ENCODE measurements at places on chromosomes 11 and 22.

DNA sequence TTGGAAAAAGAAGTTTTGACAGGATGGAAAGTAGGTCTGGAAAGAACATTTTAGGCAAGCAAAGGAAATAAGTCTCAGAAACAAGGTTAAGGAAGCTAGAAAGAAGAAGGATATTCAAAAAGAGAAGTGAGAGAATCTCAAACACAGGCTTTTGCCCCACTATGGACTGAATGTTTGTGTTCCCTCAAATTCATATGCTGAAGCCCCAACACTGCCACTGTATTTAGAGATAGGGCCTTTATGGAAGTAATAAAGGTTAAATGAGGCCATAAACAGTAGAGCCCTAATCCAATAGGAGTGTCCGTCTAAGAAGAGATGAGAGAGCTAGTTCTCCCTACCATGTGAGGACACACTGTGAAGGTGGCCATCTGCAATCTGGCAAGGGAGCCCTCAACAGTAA, 20.6 kb upstream of the RPS13 start:
- H3K27ac ChIP-seq = no peak overlapping the region
- no peak overlapping the region for H3K4me3 ChIP-seq
- H3K27me3 ChIP-seq = no peaks in the 10 kb centered on the region
- DNase-seq = no peak
- H3K4me1 ChIP-seq = no peaks in the 10 kb centered on the region

GRCh38 chr11:12216041-12216451, 105.7 kb downstream of the MICAL2 start:
- peak overlapping the region; percentile 75 for H3K27ac ChIP-seq
- no peak for DNase-seq
- H3K36me3 ChIP-seq = peaks cover 76% of the 10 kb centered on the region
- H3K27me3 ChIP-seq = no peaks in the 10 kb centered on the region

- no peaks in the 10 kb centered on the region for H3K36me3 ChIP-seq
- H3K4me3 ChIP-seq = no peak overlapping the region
- peaks cover 27% of the 10 kb centered on the region for H3K4me1 ChIP-seq
- DNase-seq = no peak
- H3K27ac ChIP-seq = no peak overlapping the region
These were observed 108.6 kb downstream of the STIM1 start for GRCh38 chr11:3964056-3964455.

DNA sequence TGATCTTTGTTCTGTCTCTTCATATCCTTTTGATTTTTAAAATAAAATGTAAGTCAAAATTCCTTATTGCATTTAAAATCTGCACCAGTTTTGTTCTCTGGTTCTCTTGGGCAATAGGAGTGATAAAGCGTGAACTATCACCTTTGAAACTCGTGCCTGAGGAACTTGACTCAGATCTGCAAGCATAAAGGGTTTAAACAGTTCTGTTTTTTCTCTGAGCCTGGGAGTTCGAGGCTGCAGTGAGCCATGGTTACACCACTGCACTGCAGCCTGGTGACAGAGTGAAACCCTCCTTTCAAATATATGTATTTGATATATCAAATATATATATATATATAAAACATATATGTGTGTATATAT, 38.9 kb upstream of the CLMP start:
- no peak overlapping the region for H3K27ac ChIP-seq
- no peak overlapping the region for H3K4me3 ChIP-seq
- DNase-seq = no peak
- H3K36me3 ChIP-seq = no peaks in the 10 kb centered on the region

GRCh38 chr11:115300660-115301428, 203.4 kb downstream of the CADM1 start:
- no peaks in the 10 kb centered on the region for H3K36me3 ChIP-seq
- no peaks in the 10 kb centered on the region for H3K4me1 ChIP-seq
- DNase-seq = no peak
- H3K4me3 ChIP-seq = no peak overlapping the region
- no peak overlapping the region for H3K27ac ChIP-seq
- H3K27me3 ChIP-seq = no peaks in the 10 kb centered on the region

GRCh38 chr22:42964994-42965699, 49.8 kb downstream of the PACSIN2 start:
- H3K36me3 ChIP-seq = peaks cover 4% of the 10 kb centered on the region
- H3K4me1 ChIP-seq = no peaks in the 10 kb centered on the region
- H3K27me3 ChIP-seq = no peaks in the 10 kb centered on the region
- DNase-seq = no peak
- peak overlapping the region; percentile 18 for H3K27ac ChIP-seq

DNA sequence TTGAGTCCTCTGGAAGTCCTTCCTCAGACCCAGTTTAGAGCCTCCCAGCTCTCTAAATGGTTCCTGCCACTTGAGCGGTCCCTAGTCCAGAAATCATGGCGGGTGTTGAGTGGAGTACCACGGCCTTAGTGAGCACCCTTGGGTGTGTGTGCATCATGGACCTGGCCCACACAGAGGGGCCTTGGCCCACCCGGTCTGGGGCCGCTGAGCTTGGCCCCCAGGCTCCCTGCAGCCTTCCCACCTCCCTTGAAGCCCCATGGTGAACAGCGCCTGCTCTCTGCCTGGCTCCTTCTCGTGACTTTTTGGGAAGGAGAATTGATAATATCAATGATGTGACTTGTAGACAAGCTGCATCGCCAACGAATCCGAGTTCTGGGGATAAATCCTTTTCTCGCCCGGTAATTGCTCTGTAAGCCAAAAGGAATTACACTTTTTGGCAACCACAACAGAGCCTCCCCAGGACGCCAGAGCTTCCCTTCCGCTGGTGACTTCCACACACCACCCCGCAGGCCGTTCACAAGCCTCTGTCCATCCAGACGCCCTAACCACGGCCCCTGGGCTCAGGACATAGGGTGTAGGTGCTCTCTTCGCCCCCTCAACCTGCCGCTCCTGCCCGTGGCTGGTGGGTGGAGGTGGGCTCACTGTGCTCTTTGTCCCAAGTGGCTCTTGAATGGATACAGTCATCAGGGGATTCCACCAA, 93.8 kb downstream of the NECTIN1 start:
- no peak overlapping the region for H3K27ac ChIP-seq
- no peaks in the 10 kb centered on the region for H3K4me1 ChIP-seq
- H3K36me3 ChIP-seq = no peaks in the 10 kb centered on the region
- H3K27me3 ChIP-seq = peaks cover 23% of the 10 kb centered on the region

GRCh38 chr22:18152519-18152918, 2.5 kb downstream of the USP18 start:
- H3K36me3 ChIP-seq = no peaks in the 10 kb centered on the region
- no peak for DNase-seq
- no peaks in the 10 kb centered on the region for H3K27me3 ChIP-seq
- H3K4me1 ChIP-seq = no peaks in the 10 kb centered on the region

DNA sequence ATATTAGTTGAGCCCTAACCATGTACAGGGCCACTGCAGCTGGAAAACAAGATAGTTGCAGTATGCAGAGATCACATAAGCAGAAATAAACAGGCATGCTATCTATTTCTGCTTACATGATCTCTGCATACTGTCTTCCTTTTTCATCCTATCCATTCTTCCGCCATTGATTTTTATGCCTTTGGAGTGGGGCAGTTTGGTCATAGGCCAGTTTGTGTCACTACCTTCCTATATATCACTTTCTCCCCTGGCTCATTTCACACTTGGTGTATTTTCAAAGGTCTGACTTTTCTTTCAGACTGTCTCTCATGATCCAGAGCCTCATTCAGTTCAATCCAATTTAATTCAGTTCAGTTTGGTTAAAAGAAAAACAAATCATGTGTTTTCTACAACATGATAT, 829.6 kb downstream of the KCNA4 start:
- H3K27me3 ChIP-seq = no peaks in the 10 kb centered on the region
- no peaks in the 10 kb centered on the region for H3K36me3 ChIP-seq
- DNase-seq = no peak
- no peak overlapping the region for H3K27ac ChIP-seq
- H3K4me3 ChIP-seq = no peak overlapping the region
- H3K4me1 ChIP-seq = no peaks in the 10 kb centered on the region

DNA sequence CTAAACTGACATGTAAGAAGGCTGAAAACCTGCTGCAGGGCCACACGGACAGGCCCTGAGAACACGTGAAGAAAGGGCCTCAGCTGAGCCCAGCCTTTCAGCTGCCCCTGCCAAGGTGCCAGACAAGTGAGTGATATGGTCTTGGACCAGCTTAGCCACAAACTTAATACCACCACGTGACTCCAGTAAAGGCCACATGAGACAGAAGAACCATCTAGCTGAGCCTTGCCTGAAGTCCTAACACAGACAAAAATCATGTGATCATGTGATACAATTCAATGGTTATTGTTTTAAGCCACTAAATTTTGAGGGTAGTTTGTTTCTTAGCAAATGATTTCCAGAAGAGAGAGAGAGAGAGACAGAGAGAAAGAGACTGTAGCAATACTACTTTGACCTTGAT, 66.9 kb upstream of the ARHGAP20 start:
- no peak overlapping the region for H3K27ac ChIP-seq
- no peaks in the 10 kb centered on the region for H3K27me3 ChIP-seq
- DNase-seq = no peak
- H3K36me3 ChIP-seq = no peaks in the 10 kb centered on the region
- no peaks in the 10 kb centered on the region for H3K4me1 ChIP-seq

DNA sequence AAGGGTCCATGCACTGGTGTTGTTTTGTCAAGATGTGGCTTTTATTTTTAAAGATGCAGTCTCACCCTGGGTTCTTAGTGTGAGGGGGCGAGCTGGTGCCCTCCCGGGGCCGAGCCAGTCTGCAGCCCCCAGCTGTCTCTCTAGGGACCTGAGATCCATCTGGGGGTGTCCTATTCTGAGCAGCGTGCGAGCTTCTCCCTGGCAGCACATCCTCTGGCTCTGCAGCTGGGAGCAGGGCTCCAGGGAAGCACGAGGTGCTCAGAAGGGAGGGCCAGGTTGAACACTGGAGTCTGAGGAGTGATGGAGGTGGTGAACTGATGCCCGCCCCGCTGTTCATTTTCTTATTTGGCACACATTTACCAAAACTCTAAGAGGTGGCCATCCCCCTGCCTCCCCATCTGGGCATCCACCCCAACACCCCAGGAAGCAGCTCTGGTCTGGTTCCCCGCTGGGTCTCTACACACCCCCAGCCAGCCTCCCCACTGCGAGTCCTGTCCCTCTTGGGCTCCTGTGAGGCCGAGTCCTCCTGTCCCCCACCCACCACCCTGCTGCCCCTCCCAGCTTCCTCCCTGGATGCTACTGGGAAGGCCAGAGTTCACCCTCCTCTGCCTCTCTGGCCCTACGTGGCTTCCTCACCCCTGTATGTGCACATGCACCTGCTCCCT, 956.4 kb downstream of the BRD1 start:
- no peak overlapping the region for H3K27ac ChIP-seq
- peaks cover 26% of the 10 kb centered on the region for H3K27me3 ChIP-seq
- no peaks in the 10 kb centered on the region for H3K36me3 ChIP-seq
- H3K4me1 ChIP-seq = no peaks in the 10 kb centered on the region
- H3K4me3 ChIP-seq = no peak overlapping the region

DNA sequence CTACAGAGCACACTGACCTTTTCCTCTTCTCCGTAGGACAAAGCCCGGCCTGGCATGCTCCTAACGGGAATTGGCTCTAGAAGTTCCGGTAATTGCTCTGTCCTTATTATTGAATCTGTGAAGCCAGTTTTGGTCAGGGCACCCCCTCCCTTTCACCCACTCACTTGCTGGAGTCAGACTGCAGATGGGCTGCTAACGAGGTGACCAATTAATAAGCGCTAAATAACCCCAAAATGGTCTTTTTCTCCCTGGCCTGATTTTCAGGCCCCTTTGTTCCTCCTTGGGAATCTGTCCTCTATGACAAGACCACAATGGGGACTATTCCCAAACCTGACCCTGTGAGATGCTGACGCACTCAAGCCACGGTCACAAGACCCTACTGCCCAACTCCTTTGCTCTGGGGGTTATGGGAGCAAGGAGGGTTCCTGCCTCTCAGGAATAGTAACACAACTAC, 610.0 kb upstream of the CADM1 start:
- H3K4me1 ChIP-seq = no peaks in the 10 kb centered on the region
- no peak overlapping the region for H3K27ac ChIP-seq
- H3K36me3 ChIP-seq = no peaks in the 10 kb centered on the region

- H3K27me3 ChIP-seq = no peaks in the 10 kb centered on the region
- no peak overlapping the region for H3K4me3 ChIP-seq
- H3K4me1 ChIP-seq = peaks cover 12% of the 10 kb centered on the region
- no peak overlapping the region for H3K27ac ChIP-seq
- no peaks in the 10 kb centered on the region for H3K36me3 ChIP-seq
These were observed 56.1 kb upstream of the VSTM5 start for GRCh38 chr11:93906486-93906885.

DNA sequence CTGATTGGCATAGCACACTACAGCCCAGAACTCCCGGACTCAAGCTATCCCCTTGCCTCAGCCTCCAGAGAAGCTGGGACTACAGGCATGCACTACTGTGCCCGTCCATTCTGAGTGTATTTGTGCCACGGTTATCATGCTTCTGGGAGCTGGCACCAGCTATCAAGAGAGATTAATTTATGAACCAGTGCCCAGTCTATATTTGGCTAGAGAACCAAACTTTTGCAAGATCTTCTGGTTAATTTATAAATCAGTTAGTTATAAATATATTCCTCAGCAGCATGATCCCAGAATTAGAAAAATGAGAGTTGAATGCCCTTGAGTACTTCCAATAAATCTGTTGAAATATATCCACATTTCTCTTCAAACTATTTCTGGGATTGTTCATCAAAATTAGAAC, 67.5 kb upstream of the OR5AN1 start:
- no peaks in the 10 kb centered on the region for H3K36me3 ChIP-seq
- no peak overlapping the region for H3K27ac ChIP-seq
- no peak for DNase-seq
- H3K4me3 ChIP-seq = no peak overlapping the region
- H3K27me3 ChIP-seq = no peaks in the 10 kb centered on the region

DNA sequence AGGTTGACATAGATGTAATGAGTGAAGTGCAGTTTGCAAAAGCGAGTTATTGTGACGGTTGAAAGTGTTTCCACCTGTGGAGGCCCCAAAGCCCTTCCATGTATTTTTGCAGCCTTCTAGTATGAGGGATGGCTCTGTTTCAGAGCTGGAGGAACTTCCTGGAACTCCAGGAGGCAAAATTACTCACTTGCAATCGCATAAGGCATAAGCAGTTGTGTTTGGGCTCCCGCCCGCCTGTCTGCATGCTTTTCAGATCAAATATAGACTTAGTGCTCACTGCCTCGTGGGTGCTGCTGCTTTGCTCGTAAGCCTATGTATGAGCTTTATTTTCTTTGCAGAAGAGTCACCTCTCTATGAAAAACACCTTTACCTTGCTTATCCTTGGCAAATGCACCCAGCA, 146.8 kb upstream of the LARGE1 start:
- no peak overlapping the region for H3K27ac ChIP-seq
- DNase-seq = no peak
- H3K27me3 ChIP-seq = no peaks in the 10 kb centered on the region
- no peaks in the 10 kb centered on the region for H3K4me1 ChIP-seq

- H3K27me3 ChIP-seq = no peaks in the 10 kb centered on the region
- no peaks in the 10 kb centered on the region for H3K4me1 ChIP-seq
- no peak overlapping the region for H3K27ac ChIP-seq
These were observed 7.5 kb downstream of the RASD2 start for GRCh38 chr22:35547987-35548721.
